ENCODE measurements at places on chromosomes 6 and 20. TPM values are rescaled to one million over a fixed set of nuclear protein-coding genes. Genes with fewer than 3 reads are reported as not detected.

DNA sequence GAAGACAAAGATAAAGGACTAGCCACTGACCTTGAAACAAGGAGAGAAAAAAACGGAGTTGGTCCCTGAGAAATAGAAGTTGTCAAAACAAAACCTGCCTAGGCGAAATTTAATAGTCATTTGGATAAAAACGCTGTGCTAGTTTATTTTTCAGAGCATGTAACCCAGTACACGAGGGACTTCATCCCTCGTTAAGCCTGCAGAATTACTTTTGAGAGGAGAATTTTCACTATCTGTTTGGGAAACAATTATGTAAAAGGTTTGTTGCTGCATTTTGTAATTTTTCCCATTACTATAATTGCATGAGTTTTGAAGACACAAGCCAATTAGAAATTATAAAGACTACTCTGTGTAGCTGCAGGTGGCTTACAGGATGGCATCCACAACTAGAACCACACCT is 71.6 kb upstream of the MAP3K7 start:
- no peak for DNase-seq

DNA sequence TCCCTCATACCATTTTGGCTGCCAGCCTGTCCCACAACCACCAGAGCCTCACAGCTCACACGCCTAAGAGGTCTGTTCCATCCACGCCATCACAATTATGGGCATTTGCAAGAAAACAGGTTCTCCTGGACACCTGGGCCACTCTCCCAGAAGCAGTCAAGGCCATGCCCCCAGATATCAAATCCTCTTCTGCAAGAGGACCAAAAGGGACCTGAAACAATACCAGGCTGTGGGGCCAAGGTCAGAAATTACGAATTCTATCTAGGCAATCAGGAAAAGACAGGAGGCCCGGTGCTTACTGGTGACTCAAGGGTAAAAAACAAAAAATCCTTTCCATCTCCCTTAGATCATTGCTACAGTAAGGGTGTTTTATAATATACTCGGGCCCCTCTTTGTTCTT is 69.8 kb downstream of the ZMYND8 start:
- DNase-seq, result no peak

DNA sequence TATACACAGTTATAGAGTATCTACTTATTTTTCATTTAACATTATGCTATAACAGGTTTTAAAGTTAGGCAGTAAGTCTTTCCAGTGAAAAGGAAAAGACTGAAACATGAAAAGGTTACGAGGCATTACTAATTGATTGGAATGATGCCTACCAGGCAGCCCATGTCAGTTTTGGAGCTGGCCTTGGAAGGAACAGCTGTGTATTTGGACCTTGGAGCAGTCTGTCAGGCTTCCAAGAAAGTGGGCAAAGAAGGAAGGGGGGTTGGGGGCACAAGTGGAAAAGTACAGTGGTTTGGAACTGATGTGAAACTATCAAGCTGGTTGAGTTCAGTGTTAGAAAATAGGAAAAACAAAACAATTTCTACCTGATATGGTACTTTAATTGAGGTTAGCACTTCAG is 41.7 kb downstream of the SLC16A10 start:
- DNase-seq, result no peak

DNA sequence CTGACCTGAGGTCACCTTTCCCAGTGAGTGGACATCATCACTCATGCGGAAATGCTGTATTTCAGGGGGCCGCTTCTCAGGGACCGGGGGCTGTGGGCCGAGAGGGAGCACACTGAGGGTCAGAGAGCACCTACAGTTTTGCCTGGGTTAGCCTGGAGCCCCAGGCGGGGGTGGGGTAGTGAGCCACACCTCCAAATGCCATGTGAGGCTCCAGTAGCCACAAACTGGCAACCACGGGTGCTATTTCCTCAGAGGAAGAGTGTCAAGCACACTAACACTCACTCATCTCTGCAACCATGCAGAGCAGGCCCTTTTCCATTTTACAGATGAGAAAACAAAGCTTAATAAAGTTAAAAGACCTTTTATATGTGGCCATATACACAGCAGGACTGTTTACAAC is 4.7 kb downstream of the EHMT2 start:
- DNase-seq, result no peak

DNA sequence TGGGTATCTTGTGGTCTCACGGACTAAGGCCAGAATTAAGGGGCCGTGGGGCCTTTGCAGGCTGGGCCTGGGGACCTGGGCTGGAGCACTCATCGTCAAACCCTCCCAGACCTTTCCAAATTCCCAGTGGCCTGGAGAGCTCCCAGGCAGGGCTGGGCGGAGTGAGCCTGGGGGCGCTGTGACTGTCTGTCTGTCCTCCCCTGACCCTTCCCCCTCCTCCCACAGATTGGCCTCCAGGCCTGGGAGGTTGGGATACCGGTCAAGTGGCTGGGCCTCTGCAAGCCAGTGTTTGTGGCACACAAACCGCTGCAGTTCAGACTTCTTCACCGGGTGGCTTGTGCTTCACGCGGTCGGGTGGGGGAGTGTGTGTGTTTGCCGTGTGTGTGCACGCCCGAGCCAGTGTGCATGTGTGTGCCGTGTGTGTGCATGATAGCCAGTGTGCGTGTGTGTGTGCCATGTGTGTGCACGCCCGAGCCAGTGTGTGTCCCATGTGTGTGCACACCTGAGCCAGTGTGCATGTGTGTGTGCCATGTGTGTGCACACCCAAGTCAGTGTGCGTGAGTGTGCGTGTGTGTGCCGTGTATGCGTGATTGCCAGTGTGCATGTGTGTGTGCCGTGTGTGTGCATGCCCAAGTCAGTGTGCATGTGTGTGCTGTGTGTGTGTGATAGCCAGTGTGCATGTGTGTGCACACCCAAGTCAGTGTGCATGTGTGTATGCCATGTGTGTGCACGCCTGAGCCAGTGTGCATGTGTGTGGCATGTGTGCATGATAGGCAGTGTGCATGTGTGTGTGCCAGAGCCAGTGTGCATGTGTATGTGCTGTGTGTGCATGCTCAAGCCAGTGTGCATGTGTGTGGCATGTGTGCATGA is 6.3 kb downstream of the RBBP8NL start:
- no peak for DNase-seq

DNA sequence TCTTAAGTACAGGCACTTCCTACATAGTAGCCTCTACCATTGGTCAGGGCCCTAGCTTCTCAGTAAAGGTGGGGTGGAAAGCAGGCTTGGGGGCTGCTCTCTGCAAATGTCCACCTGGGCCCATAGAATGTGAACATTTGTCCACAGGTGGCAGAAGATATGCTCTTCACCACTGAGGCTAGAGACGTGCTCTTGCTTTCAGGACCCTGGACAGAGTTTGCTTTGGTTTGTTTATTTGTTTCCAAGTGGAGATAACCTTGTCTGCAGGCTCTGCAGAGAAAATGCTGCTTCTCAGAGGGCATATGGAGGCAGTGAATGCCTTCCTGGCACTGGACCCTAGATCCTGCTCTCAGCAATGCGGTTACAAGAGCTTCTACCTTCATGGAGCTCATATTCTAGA is 129.0 kb downstream of the F13A1 start:
- DNase-seq, result no peak

DNA sequence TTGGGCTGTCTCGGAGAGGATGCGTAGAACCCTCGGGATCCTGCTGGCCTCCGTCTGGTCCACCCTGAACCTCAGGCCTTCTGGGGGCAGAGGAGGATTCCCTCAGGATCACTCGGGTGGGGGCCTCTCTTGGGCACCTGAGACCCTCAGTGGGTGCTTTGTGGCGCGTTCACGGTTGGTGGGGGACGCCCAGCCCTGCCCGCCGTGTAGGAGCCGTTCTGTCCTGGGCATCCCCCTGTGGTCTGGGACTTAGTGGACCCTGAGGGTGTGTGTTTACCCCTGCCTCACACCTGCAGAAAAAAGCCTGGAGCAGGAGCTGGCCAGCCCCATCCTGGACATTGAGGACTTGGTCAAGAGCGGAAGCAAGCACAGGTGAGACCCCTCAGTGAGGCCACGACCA is 7.6 kb downstream of the RTEL1 start:
- DNase-seq, result no peak

The CD93 gene
- 0.07 TPM for total RNA-seq

The CABLES2 gene
- total RNA-seq, result 23.6 TPM

The PGC gene
- not detected for total RNA-seq

The IMPG1 gene
- total RNA-seq, result not detected

The TTLL9 gene
- 0.67 TPM for total RNA-seq

Data from mesothelial cell of epicardium (in vitro differentiated cells).